ENCODE measurements at places on chromosomes 6 and 20.

DNA sequence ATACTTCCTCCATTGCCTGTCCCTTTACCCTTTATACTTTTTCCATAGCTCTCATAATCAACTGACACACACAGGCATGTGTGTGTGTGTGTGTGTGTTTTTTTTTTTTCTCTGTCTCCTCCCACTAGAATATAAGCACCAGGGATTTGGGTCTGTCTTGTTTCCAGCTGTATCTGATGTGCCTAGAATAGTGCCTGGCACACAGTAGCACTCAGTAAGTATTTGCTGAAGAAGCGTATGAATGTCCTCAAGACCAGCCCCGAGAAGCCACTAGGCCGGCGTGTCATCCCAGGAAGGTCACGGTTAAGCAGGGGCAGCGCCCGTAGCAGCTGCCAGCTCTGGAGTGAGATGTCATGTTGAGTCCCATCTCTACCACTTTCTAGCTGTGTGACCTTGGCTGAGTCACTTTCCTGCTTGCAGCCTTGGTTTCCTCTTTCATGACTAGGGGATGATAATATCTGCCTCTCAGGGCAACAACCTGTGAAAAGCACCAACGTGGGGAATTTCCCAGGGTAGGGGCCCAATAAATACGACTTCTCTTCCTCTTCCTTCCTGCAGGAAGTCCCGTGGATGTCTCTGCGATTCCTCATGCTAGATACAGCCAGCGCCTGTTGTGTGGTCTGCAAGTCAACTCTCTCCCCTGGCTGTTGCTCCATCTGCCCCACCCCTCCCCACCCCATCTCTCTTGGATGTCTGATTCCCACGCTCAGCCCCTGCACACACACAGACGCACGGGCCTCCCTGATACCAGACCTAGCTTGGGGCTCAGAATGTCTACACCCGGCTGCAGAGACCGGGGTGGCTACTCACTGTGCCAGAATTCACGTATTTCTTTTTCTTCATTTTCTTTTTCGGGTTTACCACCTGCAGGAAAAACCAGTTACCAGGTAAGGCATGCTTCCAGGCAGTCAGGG, 58.1 kb downstream of the RAB44 start:
- DNase-seq: peak; percentile 58

GRCh38 chr6:155693573-155694418, 238.2 kb upstream of the NOX3 start:
- DNase-seq: no peak

GRCh38 chr6:81812401-81812800, 59.9 kb upstream of the TENT5A start:
- DNase-seq: no peak

- DNase-seq: no peak
Observed at GRCh38 chr20:25508083-25508770, 77.1 kb downstream of the NINL start.

DNA sequence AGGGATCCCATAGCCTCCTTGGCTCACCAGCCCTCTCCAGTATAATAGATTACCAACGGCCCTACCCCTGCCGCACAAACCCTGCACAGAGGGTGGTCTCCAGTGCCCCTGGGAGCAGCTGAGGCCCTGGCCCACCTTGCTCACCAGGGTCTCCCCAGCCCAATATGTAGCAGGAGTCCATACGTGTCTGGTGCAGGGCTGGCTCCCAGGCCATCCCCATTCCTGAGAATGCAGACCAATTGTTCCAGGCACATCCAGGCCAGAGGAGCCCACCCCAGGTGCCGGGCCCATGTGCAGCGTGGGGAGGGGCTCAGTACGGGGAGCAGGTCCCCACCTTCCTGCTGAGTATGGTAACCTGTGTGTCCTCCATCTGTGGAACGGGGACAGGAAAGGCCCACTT, 251.9 kb downstream of the TAF4 start:
- no peak for DNase-seq

DNA sequence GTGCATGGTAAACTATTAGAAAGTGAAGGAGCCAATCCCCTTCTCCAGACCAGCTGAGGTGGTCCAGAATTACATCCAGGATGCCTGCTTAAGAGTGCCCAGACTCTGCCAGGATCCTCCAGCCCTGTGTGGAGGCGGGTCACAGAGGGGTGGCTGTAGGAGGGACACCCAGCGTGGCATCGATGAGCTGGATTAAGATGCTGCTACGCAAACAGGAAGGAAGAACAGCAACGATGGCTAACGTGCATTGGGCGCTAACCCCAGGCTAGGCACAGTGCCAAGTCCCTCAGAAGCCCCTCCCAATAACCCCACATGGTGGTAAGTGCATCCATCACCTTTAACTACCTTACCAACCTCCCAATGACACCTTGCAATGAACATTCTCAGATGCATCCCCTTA, 63.9 kb upstream of the MRPS10 start:
- DNase-seq: no peak

GRCh38 chr6:156840136-156840535, 63.0 kb downstream of the ARID1B start:
- DNase-seq: no peak
